NCI-H774 (cell line): ENCODE measurements at places on chromosomes 3 and 15.

- no peak for DNase-seq
Observed at GRCh38 chr15:83322691-83323090, 38.2 kb upstream of the BNC1 start.

DNA sequence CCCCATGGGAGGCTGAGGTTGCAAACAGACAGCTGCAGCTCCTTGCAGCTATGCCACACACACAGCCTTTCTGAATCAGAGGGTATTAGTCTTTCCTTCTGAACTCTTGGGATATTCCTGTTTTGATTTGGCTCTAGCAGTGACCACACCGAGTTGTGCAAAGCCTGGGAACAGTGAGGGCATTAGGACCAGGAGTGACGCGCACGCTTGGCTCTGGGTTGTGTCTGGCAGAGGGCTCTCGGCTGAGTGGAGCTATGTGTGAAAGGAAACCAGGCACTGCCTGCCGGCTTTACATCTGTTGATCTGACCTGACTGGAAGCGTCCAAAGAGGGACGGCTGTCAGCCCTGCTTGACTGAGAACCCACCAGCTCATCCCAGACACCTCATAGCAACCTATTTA lies at the start of gene GALNT15:
GALNT15 (plus strand) TSS at position 292 of the 400 bp plus-strand sequence. CDS start 472 bp downstream, outside the sequence.
- DNase-seq: no peak

GRCh38 chr3:1883534-1883933 lies 215.1 kb upstream of the CNTN4 start:
- no peak for DNase-seq

DNA sequence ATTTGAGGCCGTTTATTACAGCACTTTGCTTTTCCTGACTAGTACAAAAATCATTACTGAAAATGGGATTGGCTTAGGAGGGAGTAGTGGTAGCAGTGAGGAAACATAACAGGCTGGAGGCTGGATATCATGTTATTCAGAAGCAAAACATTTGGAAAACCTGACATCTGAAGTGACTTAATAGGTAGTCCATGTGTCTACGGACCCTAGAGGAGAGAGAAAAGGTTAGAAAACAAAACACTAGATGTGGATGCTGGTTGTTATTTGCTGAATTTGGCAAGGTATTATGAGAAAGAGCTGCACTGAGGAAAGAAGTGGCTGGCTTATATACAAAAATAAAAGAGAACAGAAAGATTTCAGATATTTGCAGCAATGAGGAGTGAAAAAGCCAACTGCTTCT lies 139.9 kb downstream of the MEX3B start:
- DNase-seq: no peak

DNA sequence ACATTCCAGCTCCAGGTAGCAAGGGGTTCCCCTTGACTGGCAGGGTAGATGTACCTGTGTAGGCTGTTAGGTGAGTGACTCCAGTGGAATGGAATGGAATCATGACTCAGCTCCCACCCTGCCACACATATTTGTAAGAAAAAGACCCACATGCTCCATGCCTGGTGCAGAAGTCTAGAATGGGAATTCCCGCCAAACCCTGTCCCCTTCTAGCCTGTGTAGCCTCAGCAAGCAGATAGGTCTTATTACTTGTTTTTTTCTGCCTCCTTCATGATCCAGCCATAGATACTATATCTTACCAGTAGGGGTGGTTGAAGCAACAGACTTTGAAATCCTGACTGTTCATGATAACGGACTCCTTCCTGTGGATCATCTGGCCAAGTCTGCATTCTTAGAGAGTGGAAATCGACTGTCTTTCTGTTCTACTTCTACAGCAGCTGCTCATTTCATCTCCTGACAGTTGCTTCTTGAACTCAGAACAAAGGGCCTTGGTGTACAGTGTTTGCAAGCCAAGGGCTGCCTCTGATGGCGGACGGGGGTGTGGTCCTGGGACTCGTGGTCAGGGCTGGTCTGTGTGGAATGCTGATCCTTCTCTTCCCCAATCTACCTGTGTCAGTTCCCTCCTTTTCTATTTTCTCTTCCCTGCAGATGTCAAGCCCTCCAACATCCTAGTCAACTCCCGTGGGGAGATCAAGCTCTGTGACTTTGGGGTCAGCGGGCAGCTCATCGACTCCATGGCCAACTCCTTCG lies 16.3 kb downstream of the SNAPC5 start:
- DNase-seq: no peak

DNA sequence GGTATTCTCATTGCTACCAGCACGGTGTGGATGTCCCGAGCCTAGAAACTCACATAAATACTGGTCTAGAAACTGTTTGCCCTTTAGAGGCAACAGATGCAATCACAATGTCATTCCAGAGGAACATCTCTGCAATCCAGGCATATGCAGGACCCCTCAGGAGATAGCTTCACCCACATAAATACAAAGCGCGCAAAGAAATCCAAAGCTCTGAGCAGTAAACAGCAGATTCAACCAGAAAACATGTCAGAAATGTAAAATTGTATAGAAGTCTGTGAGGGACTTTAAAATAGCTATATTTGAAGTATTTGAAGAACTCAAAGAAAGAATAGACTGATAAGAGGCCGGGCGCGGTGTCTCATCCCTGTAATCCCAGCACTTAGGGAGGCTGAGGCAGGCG lies 291.7 kb downstream of the FAM43A start:
- no peak for DNase-seq

DNA sequence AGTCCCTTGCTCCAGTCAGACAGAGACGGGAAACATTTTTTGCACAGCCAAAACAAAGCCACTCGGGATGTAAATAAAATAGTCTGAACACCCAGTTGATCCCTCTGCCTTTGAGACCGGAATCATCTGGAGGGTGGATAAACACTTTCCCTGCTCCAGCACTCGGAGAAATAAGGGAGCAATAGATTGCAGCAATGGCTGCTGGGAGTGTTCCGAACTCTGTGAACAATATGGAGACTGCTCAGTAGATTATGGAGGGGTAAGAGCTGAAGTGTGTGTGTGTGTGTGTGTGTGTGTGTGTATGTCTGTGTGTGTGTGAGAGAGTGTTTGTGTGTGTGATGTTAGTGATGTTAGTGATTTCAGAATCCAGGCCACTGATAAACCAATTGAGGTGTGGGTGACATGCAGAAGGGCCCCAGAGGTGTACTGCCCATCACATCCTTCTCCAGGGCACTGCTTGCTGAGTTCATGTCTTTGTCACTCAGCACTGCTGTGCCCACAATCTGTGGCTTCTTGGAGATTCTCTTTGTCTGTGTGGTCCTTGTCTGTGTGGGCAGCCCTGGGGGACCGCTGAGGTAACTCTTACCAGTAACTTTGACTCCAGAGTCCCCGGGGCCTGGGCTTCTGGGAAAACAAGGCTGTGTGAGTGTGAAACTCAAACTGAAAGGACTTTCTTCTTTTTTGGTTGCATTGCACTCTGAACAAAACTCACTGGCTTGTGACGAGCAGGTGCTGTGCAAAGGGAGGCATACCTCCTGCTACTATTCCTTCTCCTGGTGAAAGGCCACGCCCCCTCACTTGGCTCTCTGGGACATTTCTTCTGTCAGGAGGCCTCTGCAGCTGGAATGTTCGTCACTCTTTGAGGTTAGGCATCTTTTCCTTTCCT lies 23.0 kb downstream of the CRYGS start:
- no peak for DNase-seq

GRCh38 chr3:36011791-36012190 lies 368.5 kb upstream of the STAC start:
- DNase-seq: no peak

- DNase-seq: peak; percentile 12
Observed at GRCh38 chr3:34212656-34213055, 414.2 kb downstream of the PDCD6IP start.

GRCh38 chr15:32029409-32029861 lies 880 bp upstream of the CHRNA7 start:
- no peak for DNase-seq

DNA sequence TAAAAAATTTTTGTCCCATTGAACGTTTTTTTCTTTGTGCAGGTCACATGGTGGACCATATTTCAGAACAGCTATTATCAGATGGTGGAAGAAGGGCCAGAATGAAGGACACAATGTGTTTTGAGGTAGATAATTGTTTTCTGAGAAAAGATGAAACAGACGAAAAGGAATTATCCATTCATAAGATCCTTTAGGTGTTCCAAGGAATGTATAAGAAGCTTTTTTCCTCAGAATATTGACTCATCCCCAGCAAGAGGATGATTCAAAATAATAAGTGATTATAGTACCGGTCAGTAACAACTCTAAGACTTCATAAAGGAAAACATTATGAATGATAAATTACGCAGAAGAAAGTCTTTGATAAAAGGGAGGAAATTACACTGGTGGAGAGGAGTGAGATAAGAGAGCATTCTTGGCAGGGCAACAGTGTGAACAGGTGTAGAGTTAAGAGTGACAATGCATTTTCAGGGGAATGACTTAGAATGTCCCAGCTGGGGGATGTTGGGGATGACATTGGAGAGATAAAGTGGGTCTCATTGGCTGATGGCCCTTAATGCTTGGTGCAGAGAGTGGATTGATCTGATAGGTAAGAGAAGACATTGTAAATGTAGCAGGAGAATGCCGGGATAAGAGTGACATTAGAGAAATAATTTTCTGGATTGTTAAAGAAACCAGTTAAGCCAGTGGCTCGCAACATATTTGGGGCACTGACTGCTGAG lies 27.0 kb upstream of the AQP9 start:
- DNase-seq: no peak

GRCh38 chr15:74010929-74011540 lies 16.5 kb downstream of the PML start:
- no peak for DNase-seq
